Epithelial cell of prostate (primary cell): ENCODE measurements at places on chromosomes 11 and 22.

GRCh38 chr11:33735271-33736147 lies 714 bp downstream of the CD59 start:
- no peak for DNase-seq

DNA sequence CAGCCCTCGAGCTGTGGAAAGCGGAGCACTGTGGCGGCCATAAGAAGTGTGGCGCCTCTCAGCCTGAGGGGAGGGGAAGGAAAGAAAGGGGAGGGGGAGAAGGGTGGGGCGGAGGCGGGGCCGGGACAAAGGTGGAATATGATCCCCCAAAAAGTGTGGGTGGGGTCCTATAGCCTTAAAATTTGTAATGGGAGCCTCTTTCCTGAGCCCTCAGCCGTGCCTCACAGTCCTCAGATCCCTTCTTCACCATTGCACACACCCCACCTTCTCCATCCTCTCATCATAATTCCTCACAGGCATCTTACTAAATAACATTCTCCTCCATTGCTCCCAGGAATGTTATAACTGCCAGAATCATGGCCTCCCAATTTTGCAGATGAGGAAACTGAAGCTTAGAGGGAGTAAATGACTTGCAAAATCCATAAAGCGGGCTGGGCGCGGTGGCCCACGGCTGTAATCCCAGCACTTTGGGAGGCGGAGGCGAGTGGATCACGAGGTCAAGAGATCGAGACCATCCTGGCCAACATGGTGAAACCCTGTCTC lies 600 bp upstream of the RAB6A start:
- no peak for DNase-seq

GRCh38 chr11:110133160-110133559 lies 40.0 kb downstream of the ZC3H12C start:
- DNase-seq: no peak

DNA sequence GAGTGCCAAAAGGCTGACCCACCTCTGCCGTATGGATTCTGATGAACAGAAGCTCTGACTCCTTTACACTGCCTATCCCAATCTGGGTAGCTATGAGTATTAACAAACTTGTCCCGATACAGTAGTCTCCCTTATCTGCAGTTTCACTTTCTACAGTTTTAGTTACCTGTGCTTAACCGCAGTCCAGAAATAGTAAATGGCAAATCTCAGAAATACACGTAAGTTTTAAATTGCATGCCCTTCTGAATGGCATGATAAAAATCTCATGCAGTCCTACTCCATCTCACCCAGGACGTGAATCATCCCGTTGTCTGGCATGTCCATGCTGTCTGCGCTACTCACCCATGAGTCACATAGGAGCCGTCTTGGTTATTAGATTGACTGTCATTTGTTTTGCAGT lies 68.8 kb downstream of the SNX19 start:
- DNase-seq: peak; percentile 97

GRCh38 chr11:4025967-4026324 lies 68.7 kb upstream of the RRM1 start:
- no peak for DNase-seq
